ENCODE measurements at places on chromosomes 11 and 22. TPM values are rescaled to one million over a fixed set of nuclear protein-coding genes. Genes with fewer than 3 reads are reported as not detected.

TRIM49 gene
- not detected for polyA plus RNA-seq

NCF4 gene
- polyA plus RNA-seq: 6.6 TPM

IGSF9B gene
- 1.4 TPM for polyA plus RNA-seq

OR6T1 gene
- not detected for polyA plus RNA-seq

DEUP1 gene
- polyA plus RNA-seq: not detected

LRRC10B gene
- not detected for polyA plus RNA-seq

KCNJ11 gene
- 0.09 TPM for polyA plus RNA-seq

SPA17 gene
- polyA plus RNA-seq: 1.4 TPM

TSPAN18 gene
- polyA plus RNA-seq: 15.1 TPM

LRP4 gene
- not detected for polyA plus RNA-seq

YWHAH gene
- 113 TPM for polyA plus RNA-seq
